T-helper 17 cell (primary cell): ENCODE measurements at places on chromosomes 1 and 21. TPM values are rescaled to one million over a fixed set of nuclear protein-coding genes. Genes with fewer than 3 reads are reported as not detected.

Gene ACBD3
- total RNA-seq = 22.0 TPM

GRCh38 chr1:158362941-158363340, 9.2 kb downstream of the CD1E start:
- no peak for DNase-seq
- peaks cover 39% of the 10 kb centered on the region for H3K27me3 ChIP-seq
- no peak overlapping the region for H3K4me3 ChIP-seq
- H3K27ac ChIP-seq = no peak overlapping the region
- peaks cover 2% of the 10 kb centered on the region for H3K36me3 ChIP-seq
- H3K4me1 ChIP-seq = peaks cover 2% of the 10 kb centered on the region

Gene PTGFR
- not detected for total RNA-seq

DNA sequence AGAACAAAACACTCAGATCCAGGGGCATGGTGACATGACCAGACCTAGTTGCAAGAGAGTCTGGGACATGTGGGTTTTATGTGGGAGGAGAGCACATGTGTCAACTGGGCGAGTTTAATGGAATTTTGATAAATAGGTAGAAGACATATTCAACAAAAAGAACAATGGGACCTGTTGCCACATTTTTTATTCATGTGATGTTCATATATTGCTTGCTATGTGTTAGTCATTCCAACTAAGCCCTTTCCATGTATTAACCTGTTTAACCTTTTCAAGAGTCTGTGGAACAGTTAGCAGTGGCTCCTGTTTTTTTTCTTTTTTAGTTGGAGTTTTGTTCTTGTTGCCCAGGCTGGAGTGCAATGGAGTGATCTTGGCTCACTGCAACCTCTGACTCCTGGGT, 30.1 kb upstream of the CSF3R start:
- peaks cover 2% of the 10 kb centered on the region for H3K4me1 ChIP-seq
- H3K36me3 ChIP-seq = peaks cover 2% of the 10 kb centered on the region
- H3K27ac ChIP-seq = no peak overlapping the region
- peaks cover 21% of the 10 kb centered on the region for H3K27me3 ChIP-seq
- DNase-seq = no peak
- H3K4me3 ChIP-seq = no peak overlapping the region

- no peaks in the 10 kb centered on the region for H3K4me1 ChIP-seq
- no peak overlapping the region for H3K4me3 ChIP-seq
These were observed 35.7 kb upstream of the CLSTN1 start for GRCh38 chr1:9859281-9860014.

DNA sequence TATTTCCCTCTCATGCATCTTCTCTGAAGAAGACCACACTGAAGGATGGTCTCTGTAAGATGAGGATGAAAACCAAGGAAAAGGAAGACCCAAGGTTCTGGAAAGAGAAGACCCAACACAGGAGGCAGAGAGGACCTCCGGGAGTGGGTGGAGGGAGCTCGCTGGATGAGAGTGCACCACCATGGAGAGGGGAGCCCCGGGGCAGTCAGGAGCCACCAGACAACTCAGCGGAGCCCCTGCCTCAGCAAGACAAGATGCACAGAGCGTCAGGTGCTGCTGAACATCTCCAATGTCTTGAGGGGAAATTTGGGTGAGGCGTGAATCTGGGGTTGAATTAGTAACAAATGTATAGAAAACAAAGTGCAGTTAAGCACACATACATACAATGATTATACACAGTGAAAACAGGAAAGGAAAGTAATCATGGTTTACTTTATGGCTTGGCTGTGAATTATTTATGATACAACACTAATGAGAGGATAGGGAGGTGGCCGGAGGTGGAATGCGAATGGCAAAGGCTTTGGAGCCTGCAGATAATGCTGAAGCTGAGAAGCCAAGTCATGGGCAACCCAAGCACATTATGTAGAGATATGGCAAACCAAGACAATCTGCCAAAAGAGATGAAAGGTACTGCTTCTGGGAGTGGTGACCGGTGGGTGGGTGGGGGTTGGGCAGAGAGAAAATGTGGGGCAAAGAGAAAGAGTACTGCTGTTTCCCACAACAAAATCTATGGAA, 80.4 kb upstream of the EDN2 start:
- H3K4me3 ChIP-seq = no peak overlapping the region
- peaks cover 34% of the 10 kb centered on the region for H3K4me1 ChIP-seq
- no peaks in the 10 kb centered on the region for H3K27me3 ChIP-seq
- peaks cover 25% of the 10 kb centered on the region for H3K36me3 ChIP-seq
- no peak overlapping the region for H3K27ac ChIP-seq

DNA sequence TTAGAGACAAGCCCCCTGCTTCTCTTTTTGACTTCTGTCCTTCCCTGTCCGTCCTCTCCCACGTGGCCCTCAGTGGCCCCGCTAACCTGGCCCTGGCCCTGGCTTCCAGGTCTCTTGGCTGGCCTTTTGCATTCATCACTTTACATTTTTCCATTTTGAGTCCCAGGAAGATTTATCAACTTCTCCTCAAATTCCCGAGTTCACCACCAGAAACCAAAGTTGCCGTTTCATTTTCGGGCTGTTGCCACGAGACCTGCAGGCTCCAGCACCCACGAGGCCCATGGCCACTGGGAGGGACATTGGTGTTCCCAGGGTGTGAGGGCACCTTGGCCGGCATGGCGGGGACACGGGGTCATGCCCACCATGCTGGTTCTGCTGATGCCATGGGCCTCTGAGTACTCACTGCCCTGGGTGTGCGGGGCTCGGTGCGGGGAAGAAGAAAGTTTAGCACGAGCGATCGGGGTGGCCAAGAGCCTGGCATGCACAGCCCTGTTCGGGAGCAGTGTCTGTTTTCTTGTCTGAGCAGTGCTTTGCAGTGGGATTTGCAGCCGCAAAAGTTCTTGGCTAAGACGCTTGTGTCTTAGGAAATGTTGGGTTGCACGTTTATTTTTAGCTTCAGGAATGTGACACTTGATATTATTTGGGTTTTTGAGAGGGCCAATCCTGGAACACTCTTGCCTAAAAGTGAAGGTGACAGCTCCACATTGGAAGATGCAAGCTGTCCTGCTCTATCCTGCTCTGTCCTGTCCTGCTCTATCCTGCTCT, 40.4 kb upstream of the ADARB1 start:
- H3K4me1 ChIP-seq = no peaks in the 10 kb centered on the region
- H3K36me3 ChIP-seq = peaks cover 2% of the 10 kb centered on the region
- DNase-seq = no peak
- no peak overlapping the region for H3K27ac ChIP-seq

Gene C1QB
- not detected for total RNA-seq

- peaks cover 14% of the 10 kb centered on the region for H3K27me3 ChIP-seq
- H3K36me3 ChIP-seq = no peaks in the 10 kb centered on the region
- H3K4me3 ChIP-seq = no peak overlapping the region
These were observed 10.6 kb upstream of the COL6A1 start for GRCh38 chr21:45970674-45971615.

GRCh38 chr1:225539069-225539468, 111.2 kb upstream of the LBR start:
- H3K27ac ChIP-seq = no peak overlapping the region
- no peak for DNase-seq
- H3K4me3 ChIP-seq = no peak overlapping the region
- peaks cover 4% of the 10 kb centered on the region for H3K4me1 ChIP-seq

GRCh38 chr1:184513966-184514365, 127.1 kb downstream of the C1orf21 start:
- H3K4me1 ChIP-seq = no peaks in the 10 kb centered on the region
- H3K36me3 ChIP-seq = no peaks in the 10 kb centered on the region
- peaks cover 28% of the 10 kb centered on the region for H3K27me3 ChIP-seq
- H3K27ac ChIP-seq = no peak overlapping the region

- no peak for DNase-seq
- peaks cover 7% of the 10 kb centered on the region for H3K4me1 ChIP-seq
- no peaks in the 10 kb centered on the region for H3K36me3 ChIP-seq
- no peak overlapping the region for H3K27ac ChIP-seq
These were observed 28.8 kb downstream of the SERBP1 start for GRCh38 chr1:67401443-67401842.

DNA sequence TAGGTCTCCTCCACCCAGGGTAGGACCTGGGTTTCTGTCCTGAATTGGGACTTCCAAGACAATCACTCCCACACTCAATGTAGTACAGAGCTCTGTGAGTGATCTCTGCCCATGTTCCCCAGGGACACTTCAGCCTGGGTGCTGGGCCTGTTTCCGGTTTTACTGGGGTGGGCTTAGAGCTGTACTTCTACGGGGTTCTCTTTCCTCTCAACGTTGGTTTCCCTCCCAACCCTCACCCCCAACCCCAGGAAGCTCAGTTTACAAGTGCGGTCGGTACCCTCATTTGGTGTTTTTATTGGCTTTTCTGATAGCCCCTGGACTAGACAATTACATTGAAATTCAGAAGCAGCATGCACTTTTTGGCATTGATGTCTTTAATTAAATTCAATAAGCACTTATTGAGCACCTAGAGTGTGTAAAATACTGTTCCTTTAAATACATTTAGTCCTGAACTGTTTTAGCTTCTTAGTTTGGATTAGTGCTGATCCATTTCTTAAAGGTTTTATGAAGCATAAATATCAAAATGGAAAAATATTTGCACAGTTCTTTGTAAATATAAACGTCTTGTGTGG, 542 bp upstream of the XPR1 start:
- H3K27ac ChIP-seq = no peak overlapping the region
- no peak for DNase-seq
- H3K27me3 ChIP-seq = peaks cover 9% of the 10 kb centered on the region
- no peak overlapping the region for H3K4me3 ChIP-seq
- H3K36me3 ChIP-seq = peaks cover 3% of the 10 kb centered on the region

Gene ORC1
- 2.0 TPM for total RNA-seq

Gene DHRS3
- total RNA-seq = 38.3 TPM

Gene ITGB2
- 248 TPM for total RNA-seq

Gene NUP210L
- total RNA-seq = not detected

Gene C1orf122
- 13.2 TPM for total RNA-seq

DNA sequence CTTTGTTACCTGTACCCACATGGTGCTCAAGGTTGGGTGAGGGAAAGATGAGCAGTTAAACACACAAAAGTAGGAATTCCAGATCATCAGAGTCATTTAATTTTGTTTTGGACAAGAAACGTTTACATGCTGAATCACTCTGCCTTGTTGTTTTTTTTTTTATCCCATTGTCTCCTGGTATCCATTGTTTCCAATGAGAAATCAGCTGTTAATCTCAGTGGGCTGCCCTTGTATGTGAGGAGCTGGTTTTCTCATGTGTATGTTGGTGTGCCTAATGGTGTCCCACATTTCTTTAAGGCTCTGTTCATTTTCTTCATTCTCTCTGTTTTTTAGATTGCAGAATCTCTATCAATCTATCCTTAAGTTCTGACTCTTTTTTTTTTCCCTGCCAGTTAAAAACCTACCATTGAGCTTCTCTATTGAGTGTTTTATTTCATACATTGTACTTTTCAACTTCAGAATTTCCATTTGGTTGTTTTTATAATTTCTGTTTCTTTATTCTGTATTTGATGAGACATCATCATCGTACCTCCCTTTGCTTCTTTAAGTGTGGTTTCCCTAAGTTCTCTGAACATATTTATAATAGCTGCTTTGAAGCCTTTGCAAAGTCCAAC, 8.8 kb upstream of the OBSCN start:
- no peak for DNase-seq
- no peak overlapping the region for H3K27ac ChIP-seq
- H3K4me1 ChIP-seq = peaks cover 5% of the 10 kb centered on the region

Gene C1orf115
- total RNA-seq = 2.1 TPM

DNA sequence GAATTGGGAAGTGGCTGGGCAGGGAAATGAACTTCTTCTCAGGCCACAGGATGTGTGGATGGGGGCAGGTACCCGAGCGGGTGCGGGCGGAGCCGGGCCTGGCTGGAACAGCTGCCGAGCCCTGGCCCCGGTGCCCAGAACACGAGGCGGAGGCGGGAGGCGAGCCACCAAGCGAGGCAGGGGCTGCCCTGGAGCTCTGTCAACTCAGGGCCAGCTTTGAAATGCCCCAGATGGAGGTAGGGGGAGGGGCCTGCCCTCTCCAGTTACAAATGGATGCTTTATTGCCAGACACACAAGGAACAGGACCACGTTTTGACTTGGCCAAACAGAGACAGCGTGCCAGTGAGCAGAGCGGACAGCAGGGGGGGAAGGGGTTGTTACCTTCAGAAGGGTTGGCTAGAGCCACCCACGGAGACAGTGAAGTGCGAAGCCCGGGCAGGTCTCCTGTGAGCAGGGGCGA, 240.4 kb downstream of the SDCCAG8 start:
- peak overlapping the region; percentile 32 for H3K27ac ChIP-seq
- H3K36me3 ChIP-seq = no peaks in the 10 kb centered on the region
- H3K4me1 ChIP-seq = peaks cover 13% of the 10 kb centered on the region
- H3K27me3 ChIP-seq = no peaks in the 10 kb centered on the region
- DNase-seq = no peak

Gene HMCN1
- total RNA-seq = 0.05 TPM

DNA sequence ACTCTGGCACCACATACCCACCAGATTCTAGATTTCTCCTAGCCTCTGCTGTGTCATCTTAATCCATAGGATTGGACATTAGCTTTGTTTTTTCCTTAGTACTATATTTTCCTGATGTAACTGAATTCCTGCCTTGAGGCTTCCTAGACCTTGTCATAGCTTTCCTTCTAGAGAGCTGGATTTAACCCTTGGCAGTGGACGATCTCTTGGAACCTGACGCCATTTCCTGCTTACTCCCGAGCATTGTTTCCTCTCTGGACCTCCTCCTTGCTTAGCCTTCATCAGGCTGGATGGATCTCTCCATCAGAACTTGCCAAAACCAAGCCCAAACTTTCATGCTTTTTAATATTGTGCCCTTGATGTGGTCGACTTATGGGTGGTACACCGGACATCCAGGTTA, 1.5 kb downstream of the APOBEC4 start:
- peak overlapping the region; percentile 58 for H3K4me3 ChIP-seq
- peaks cover 31% of the 10 kb centered on the region for H3K4me1 ChIP-seq
- no peak for DNase-seq
- peaks cover 9% of the 10 kb centered on the region for H3K27me3 ChIP-seq
